ENCODE measurements at places on chromosomes 3 and 15.
A peak's percentile ranks its signal among the peaks of the same experiment; 100 is the strongest.

DNA sequence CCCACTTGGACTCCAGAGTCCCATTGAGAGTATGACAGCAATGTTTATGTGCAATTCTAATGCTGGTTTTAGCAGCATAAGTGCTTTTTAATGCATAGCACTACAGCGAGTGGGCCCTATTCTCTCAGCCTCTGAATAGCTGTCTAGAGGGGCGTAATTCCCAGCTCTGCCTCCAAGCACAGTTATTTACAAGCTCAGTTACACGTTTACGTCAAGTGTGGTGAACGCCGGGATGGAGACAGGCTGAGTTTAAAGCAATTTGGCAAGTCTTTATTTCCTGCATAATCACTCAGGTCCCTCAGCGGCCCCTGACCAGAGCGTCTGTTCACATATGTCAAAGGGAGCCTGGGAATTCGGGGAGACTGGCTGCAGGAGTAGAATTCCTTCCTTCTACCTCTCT is 43.9 kb downstream of the SOX14 start:
- peaks cover 15% of the 10 kb centered on the region for H3K27me3 ChIP-seq
- no peak for DNase-seq
- no peak overlapping the region for H3K27ac ChIP-seq
- no peak overlapping the region for H3K4me3 ChIP-seq
- peaks cover 4% of the 10 kb centered on the region for H3K4me1 ChIP-seq

GRCh38 chr15:47788685-47789084 is 71.4 kb downstream of the SEMA6D start:
- H3K27me3 ChIP-seq = peaks cover 3% of the 10 kb centered on the region
- no peaks in the 10 kb centered on the region for H3K36me3 ChIP-seq
- no peak for DNase-seq
- no peaks in the 10 kb centered on the region for H3K4me1 ChIP-seq
- H3K4me3 ChIP-seq = no peak overlapping the region
- H3K27ac ChIP-seq = no peak overlapping the region

DNA sequence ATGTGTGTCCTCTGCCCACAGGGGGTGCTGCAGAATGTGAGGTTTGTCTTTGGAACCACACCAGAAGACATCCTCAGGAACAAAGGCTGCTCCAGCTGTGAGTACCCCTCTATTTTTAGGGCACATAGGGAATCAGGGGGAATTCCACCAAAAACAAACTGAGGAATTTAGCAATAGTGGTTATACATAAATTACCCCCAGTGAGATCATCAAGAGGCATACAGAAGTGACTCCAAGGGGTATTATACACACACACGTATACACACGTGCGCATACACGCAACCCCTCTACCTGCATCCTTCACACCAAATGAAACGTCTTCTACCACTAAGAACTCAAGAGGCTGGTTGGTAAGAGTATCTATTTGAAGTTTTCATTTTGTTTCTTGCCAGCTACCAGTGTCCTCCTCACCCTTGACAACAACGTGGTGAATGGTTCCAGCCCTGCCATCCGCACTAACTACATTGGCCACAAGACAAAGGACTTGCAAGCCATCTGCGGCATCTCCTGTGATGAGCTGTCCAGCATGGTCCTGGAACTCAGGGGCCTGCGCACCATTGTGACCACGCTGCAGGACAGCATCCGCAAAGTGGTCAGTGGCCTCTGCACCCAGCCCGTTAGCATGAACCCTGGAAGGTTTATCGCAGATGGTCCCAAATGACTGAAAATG is 2.9 kb downstream of the THBS1 start:
- no peak for DNase-seq
- H3K27me3 ChIP-seq = peaks cover 13% of the 10 kb centered on the region
- no peak overlapping the region for H3K27ac ChIP-seq
- no peak overlapping the region for H3K4me3 ChIP-seq
- peaks cover 5% of the 10 kb centered on the region for H3K36me3 ChIP-seq

DNA sequence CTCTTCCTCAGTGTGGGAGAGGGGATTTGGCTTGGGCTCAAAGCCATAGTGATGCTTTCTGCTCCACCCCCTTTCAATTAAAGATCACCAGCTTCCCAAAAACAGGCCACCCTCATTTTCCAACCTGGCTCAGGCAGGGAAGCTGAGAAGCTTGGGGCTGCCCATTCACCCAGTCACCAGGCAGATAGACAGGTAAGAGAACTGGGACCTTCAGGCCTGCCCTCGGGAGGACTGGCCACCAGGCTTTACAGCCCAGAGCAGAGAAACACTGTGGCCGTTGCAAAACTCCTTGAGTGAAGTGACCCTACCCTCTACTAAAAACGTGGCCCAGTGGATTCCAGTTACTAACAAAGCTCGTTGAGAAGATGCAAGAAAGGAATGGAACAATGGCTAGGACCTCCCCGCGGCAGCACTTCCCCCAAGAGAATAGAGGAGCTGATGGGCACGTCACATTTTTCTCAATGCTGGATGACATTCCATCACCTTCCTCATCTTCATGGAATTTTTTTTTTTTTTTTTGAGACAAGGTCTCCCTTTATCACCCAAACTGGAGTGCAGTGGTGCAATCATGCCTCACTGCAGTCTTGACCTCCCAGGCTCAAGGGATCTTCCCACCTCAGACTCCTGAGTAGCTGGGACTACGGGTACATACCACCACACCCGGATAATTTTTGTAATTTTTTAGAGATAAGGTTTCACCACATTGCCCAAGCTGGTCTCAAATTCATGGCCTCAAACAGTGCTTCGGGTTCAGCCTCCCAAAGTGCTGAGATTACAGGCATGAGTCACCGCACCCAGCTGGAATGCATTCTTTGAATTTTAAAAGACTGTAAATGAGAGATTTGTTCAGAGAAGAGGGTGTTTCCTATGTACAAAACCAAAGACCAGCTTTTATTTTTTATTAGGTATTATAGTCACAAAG is 37.9 kb downstream of the LIPC start:
- peak overlapping the region; percentile 67 for H3K27ac ChIP-seq
- no peaks in the 10 kb centered on the region for H3K36me3 ChIP-seq
- H3K4me3 ChIP-seq = no peak overlapping the region
- DNase-seq = no peak
- no peaks in the 10 kb centered on the region for H3K27me3 ChIP-seq

DNA sequence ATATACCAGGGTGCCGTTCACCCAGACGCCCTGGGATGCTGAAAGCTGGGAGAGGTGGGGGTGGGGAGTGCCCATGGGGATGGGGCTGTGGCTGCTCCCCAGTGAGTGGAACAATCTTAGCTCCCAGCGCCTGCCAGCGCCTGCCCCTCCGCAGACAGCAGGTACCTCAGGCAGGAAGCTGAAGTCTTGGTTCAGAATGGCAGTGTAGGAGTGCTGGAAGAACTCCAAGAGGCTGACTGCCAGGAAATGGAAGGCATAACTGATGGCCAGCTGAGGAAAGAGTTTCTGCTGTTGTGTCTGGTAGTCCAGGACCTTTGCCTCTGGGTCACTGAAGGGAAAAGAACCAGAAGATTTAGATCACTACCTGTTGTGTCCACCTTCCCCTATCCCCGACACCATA is 8.4 kb downstream of the ACOX2 start:
- H3K4me3 ChIP-seq = no peak overlapping the region
- H3K27me3 ChIP-seq = peaks cover 6% of the 10 kb centered on the region
- no peak overlapping the region for H3K27ac ChIP-seq
